Amniotic epithelial cell (primary cell): ENCODE measurements at places on chromosomes 1 and 21.

- no peak for DNase-seq
These were observed 59.8 kb upstream of the SDC3 start for GRCh38 chr1:30968220-30968971.

DNA sequence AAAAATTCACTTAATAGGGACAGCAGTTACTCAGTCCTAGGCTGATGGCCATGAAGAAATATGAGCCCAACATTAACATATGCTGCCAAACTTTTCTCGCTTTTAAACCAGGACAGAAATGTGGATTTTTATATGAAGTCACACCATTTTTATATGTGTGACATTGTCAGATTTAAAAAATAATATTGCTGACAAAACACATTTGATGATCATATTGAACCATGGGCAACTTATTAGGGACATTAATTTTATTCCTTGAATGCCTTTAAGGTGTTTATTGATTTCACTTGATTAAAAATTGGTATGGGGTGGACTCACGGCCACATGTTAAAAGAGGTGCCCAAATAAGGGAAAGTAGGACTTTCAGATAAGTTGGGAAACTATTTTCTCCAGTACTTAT lies 58.6 kb downstream of the RPRD2 start:
- no peak for DNase-seq

GRCh38 chr1:29984862-29985605 lies 738.4 kb downstream of the MATN1 start:
- DNase-seq: no peak

DNA sequence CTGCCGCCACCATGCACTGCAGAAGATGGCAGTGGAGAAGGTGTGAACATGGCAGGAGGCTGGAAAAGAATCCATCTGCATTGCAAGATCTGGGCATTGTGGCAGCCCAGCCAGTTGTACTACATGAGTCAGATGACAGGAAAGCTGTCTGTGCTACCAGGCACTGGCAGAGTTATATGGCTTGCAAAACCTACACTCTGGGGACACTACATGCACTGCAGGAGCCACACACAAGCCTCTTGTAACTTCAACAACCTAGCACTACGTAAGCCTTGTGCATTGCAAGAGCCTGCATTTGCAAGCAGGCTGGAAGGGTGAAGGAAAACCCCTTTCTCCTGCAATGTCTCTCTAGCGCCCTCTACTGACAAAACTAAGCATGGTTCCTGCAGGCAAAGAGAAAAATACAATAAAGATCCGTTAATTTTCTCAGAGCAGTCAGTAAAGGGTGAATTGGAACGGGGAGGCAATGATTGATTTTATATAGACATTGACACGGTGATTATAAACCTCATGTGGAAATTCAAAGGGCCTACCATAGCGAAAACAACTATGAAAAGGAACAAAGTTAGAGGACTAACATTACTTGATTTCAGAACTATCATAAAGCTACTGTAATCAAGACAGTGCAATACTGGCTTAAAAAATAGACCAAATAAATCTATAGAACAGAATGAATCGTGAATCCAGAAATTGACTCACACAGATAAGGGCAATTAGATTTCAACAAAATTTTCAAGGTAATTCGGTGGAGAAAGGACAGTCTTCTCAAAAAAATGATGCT lies 26.2 kb upstream of the DYNLT5 start:
- peak; percentile 73 for DNase-seq

GRCh38 chr21:37742532-37742931 lies 173.7 kb downstream of the KCNJ6 start:
- no peak for DNase-seq

GRCh38 chr1:204327359-204327758 lies 32.4 kb downstream of the PLEKHA6 start:
- no peak for DNase-seq

DNA sequence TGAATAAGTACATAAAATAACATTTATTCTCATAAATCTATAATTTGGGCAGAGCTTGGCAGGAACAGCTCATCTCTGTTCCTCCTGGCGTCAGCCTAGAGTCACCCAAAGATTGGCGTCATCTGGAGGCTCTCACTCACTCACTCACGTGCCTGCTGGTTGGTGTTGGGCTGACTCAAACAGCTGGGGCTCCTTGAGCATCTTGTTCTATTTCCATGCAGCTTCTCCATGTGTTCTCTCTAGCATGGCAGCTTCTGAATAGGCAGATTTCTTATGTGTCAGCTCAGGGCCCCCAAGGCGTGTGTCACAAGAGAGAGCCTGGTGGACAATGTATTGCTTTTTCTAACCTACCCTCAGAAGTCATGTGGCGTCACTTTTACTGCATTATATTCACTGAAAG lies 70.6 kb upstream of the RAB3GAP2 start:
- DNase-seq: no peak

GRCh38 chr1:172777767-172778166 lies 118.9 kb downstream of the FASLG start:
- no peak for DNase-seq

- DNase-seq: no peak
These were observed 17.1 kb downstream of the VN1R5 start for GRCh38 chr1:247273013-247273412.

- no peak for DNase-seq
These were observed 224.3 kb downstream of the RPS6KC1 start for GRCh38 chr1:213275293-213275692.

- peak; percentile 52 for DNase-seq
These were observed 1.1 kb downstream of the CKS1B start for GRCh38 chr1:154975409-154976059.

GRCh38 chr1:8213136-8213535 lies 104.8 kb upstream of the SLC45A1 start:
- no peak for DNase-seq

GRCh38 chr1:230516889-230517288 lies 90.8 kb upstream of the PGBD5 start:
- no peak for DNase-seq

DNA sequence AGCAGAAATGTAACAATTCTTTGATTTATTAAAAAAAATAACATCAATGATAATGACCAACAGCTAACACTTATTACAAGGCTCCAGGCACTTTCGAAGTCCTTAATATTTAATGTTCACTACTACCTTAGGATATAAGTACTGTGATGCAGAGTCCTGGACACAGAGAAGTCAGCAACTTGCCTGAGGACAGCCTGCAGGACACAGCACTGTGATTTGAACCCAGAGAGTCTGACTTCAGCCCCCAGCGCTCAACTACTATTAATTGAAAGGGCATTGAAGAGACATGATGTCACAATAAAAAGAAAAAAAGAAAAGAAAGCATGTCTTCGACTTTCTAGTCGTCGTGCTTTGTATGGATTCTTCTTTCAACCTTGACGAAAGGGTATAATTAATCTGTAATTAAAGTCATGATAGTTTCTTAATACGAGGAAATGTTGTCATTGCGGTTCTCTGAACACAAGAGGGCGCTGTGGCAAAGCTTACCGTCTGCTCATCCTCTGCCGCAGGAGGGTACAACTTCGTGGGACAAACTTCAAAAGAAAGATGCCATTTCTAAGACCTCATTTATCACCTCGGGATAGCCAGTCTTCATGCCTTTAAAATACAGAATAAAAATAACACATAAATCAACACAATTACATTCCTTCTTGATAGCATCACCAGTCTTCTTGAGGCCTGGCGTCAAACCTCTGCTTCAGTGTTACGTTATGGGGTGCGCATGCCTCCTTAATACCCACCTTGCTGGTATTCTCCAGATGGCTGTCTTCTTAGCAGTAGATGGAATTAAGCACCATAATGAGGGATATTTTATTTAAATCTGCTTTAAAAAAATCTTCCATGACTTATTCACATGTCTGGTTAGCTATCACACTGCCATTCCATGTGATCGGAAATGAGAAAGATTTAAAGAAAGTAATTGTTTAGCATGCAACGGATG lies 240.1 kb downstream of the DISC1 start:
- peak; percentile 78 for DNase-seq

GRCh38 chr1:153505576-153505975 lies 30.2 kb downstream of the S100A6 start:
- no peak for DNase-seq

DNA sequence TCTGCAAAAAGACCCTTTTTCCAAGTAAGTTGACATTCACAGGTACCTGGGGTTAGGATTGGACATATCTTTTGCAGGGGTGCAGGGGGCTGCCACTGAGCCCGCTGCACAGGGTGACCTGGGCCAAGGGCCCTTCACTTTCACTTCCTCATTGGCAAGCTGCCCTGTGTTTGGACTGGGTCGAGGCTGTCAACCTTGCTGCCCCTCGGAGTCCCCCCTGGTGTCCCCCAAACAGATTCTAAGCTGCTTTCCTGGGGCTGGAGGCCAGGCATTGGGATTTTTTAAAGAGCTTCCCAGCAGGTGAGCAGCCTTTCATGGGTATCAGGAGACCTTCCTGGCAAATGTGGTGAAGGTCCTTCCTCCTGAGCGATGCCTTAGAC lies 7.9 kb upstream of the UMODL1 start:
- no peak for DNase-seq

DNA sequence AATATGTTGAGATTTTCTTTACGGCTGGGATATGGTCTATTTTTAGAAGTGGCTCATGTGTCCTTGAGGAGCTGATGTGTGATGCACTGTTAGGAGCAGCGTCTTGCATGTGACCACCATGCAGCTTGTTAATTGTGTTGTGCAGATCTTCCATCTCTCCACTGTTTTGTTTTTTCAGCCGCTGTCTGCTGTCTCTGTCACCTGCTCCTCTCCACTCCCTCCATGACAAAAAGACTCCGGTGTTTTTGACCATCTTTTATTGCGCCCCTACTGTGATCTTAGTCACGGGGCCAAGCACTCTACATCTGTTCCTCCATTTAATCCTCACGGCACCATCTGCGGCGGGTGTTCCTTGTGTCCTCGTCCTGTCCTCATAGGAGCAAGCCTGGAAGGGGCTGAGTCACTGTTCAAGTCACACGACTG lies 51.8 kb downstream of the ADARB1 start:
- no peak for DNase-seq

DNA sequence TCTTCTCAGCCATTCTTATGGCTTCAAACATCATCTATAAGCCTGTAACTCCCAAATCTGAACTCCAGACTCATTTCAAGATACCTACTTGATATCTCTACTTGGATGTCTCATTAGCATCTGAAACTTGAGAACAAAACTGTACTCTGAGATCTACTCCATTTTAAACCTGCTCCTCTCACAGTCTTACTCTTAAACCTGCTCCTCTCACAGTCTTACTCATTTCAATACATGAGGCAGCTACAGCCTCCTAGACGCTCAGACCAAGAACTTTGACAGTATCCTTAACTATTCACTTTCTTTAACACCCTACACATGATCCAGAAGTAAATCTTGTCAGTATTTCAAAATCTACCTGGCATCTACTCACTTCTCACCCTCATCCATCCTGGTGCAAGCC lies 54.3 kb downstream of the NBPF6 start:
- no peak for DNase-seq
